ENCODE measurements at places on chromosomes 2 and 18.

- no peak for DNase-seq
Observed at GRCh38 chr18:77178559-77178958, 46.0 kb upstream of the MBP start.

GRCh38 chr18:79496978-79497637, 101.4 kb downstream of the NFATC1 start:
- no peak for DNase-seq

GRCh38 chr2:94979406-94980375, 45.8 kb upstream of the MAL start:
- DNase-seq, result no peak

DNA sequence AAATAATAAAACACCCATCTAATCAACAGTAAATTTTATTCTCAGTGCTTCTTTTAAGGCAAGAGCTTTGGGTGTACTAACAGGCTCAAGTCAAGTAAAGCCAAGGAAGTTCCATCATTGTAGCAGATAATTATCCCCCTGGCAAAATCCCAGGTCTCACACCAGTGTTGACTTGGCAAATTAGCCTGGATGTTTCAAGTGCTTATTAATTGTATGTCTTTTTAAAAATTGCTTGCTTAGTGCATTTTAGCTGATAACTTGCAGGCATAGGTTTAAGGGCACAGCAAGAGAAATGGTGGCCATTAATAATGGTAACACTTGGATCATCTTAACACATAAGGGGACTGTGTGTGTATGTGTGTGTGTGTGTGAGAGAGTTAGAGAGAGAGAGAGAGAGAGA, 42.0 kb upstream of the FMNL2 start:
- no peak for DNase-seq

DNA sequence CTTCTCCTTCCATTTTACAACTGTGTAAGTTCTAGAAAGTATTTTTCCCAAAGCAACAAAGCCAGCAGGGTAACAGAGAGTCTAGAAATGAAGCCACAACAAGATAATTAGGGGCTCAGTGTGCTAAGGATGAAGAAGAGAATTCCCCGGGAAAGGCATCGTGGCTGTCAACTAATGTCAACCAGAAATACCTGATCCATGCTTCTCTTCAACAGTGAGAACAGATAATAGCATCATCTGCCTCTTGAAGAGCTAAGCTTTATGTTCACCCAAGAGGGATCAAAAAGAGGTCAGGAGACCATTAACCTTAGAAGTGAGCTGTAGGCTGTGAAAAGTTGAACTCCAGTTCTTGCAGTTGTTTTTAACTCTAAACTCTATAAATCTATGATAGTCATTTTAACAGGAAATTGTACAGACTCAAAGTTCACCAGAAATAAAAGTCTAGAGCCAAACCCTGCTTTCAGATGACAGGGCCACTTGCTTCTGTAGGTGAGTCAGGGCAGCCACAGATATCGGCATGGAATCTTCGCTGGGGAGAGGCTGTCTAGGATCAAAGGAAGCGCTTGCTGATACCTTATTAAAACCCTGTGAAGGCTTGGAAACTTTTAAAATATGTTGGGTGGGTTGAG, 540.7 kb upstream of the ID2 start:
- no peak for DNase-seq

DNA sequence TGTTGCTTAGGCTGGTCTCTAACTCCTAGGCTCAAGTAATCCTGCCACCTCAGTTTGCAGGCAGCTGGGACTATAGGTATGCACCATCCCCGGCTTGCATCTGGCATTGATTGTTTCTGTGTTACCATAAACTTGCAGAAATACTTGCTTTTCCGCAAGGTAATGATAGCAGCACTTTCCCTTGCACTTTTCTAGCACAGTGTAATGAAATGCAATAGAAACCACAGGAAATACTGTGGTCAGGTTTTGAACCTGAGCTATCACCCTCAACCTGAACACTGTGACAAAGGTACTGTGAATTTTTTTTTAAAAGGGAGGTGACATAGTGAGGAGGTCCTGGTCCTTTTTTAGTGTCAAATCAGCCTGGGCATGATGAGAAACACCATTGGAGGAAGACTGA, 38.3 kb downstream of the DHRS9 start:
- no peak for DNase-seq

DNA sequence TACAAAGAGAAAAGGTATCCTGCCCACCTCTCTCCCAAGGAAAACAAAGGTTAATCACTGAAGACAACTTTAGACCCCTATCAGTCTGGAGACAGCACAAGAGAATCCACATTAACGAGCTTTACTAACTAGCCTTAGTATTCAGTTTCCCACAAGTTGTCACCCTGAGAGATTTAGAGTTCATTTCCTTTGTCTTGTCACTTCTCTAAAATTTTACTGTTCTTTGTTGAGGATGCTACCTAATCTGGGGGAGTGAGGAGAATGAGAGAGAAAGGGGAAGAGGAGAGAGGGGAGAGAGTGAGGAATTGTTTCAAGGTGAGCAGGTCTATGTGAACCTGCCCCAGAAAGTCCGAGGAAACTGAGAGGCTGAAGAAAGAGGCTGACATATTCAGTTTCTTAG, 28.4 kb downstream of the C2orf76 start:
- no peak for DNase-seq

GRCh38 chr18:49597157-49597931, 35.5 kb downstream of the LIPG start:
- DNase-seq, result no peak

- no peak for DNase-seq
Observed at GRCh38 chr2:233413046-233413445, 58.8 kb downstream of the DGKD start.

DNA sequence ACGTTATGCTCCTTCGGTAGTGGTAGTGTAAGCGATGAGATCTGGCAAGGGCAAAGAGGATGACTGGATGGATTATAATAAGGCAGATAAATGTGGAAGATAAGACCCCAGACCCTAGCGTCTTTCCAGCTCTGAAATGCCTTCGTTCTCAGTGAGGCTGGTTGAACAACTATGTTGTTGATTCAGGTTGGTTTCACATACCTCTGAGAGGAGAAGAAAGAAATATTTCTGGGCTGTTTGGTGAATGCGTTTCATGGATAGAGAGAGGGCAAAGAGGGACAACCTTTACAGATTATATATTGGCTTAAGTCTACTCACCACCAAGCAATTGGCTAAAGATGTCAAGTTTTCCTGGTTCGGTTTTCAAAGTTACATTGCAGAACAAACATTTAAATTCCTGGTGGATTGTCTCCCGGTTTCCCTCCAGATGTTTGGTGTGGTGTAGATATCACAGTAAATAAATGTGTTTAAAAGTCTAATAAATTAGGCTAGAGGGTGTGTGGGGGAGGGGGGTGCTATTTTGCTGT, 190.1 kb upstream of the GLI2 start:
- no peak for DNase-seq

All from hypothalamus (tissue), 51 donors.